ENCODE measurements at places on chromosomes 2 and 18. TPM values are rescaled to one million over a fixed set of nuclear protein-coding genes. Genes with fewer than 3 reads are reported as not detected.

Gene FAM237A
- not detected for total RNA-seq

Gene MAP3K19
- total RNA-seq: not detected

Gene XIRP2
- total RNA-seq: not detected

Gene DSC1
- total RNA-seq: not detected

Gene TCF23
- total RNA-seq: 0.05 TPM

Gene ALLC
- total RNA-seq: not detected

Gene ANKRD39
- total RNA-seq: 39.2 TPM

Gene SERPINB11
- not detected for total RNA-seq

Gene MBD1
- total RNA-seq: 100 TPM

Gene ADRA2B
- total RNA-seq: 0.07 TPM

Gene ELOA2
- total RNA-seq: not detected

Gene LHCGR
- total RNA-seq: not detected

Gene TUBA3E
- not detected for total RNA-seq

Gene MATN3
- not detected for total RNA-seq

Gene TANC1
- 0.64 TPM for total RNA-seq

Gene RNF149
- 113 TPM for total RNA-seq

Gene CENPA
- 27.7 TPM for total RNA-seq

Gene LIMS3
- total RNA-seq: 0.59 TPM

Gene GLI2
- total RNA-seq: 2.5 TPM

Gene HRH4
- 0.17 TPM for total RNA-seq

Gene USP34
- 117 TPM for total RNA-seq

Gene R3HDM1
- total RNA-seq: 52.5 TPM

Gene TNFAIP6
- not detected for total RNA-seq

Gene TRPM8
- not detected for total RNA-seq

Gene DOK1
- total RNA-seq: 47.5 TPM

Gene KCNIP3
- not detected for total RNA-seq

Gene C18orf32
- total RNA-seq: 32.8 TPM

Gene SMYD5
- 28.3 TPM for total RNA-seq

Gene TMEFF2
- total RNA-seq: not detected

Gene AMER3
- not detected for total RNA-seq

Gene NAB1
- 37.7 TPM for total RNA-seq

Gene SPC25
- 21.4 TPM for total RNA-seq

Gene AGXT
- not detected for total RNA-seq

Gene CEBPZOS
- 40.8 TPM for total RNA-seq

Gene PLA2R1
- not detected for total RNA-seq

Measured in T-helper 1 cell treated with Interleukin-12 subunit alpha and Interleukin-12 subunit beta and Interleukin-4 antibody, amounts not matched to agents 30 ng/mL and 1 ng/mL, for 36 hours (primary cell).